ENCODE measurements at places on chromosomes 6 and 20.

- DNase-seq = no peak
These were observed 66.4 kb downstream of the SSR1 start for GRCh38 chr6:7246401-7247178.

GRCh38 chr6:53029257-53029656 is 34.2 kb upstream of the GSTA4 start:
- DNase-seq = no peak

DNA sequence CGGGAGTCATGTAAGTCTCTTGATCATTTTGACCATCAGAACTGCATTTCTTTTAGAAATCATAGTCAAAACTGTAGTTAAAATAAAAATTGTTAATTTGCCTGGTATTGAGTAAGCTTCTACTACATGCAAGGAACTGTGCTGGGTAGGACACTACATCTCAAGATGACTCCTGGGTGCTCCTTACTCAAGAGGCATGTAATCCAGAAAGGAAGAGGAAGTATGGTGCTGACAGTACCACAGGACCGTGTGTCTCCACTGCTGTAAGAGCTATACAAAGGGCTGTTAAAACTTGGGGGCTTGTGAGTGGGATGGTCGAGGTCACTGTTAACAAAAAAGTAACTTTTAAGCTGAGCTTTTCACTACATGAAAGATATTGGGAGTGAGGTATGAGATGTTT is 508.3 kb upstream of the SOX4 start:
- no peak for DNase-seq

GRCh38 chr20:10581823-10582222 is 92.0 kb downstream of the JAG1 start:
- DNase-seq = no peak

GRCh38 chr6:100998111-100998510 is 117.0 kb upstream of the ASCC3 start:
- DNase-seq = no peak

DNA sequence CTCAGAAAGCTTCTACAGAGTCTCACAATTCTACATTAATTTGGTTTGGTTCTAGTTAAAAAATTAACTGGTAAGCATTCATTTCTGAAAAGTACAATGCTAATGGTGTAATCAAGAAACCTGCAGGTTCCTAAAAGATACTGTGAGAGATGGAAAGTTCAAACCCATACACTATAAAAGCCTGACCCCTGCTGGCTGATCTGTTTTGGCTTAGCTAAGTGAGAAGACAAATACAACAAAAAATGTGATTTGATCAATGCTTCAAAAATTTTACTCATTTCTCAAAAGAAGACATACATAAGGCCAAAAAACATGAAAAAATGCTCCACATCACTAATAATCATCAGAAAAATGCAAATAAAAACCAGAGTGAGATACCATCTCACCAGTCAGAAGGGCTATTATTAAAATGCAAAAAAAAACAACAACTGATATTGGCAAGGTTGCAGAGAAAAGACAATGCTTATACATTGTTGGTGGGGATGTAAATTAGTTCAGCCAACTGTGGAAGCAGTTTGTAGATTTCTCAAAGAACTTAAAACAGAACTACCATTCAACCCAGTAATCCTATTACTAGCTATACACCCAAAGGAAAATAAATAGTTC is 102.8 kb downstream of the MOXD1 start:
- no peak for DNase-seq

- no peak for DNase-seq
These were observed 9.1 kb upstream of the ARMC2 start for GRCh38 chr6:108839083-108839642.

DNA sequence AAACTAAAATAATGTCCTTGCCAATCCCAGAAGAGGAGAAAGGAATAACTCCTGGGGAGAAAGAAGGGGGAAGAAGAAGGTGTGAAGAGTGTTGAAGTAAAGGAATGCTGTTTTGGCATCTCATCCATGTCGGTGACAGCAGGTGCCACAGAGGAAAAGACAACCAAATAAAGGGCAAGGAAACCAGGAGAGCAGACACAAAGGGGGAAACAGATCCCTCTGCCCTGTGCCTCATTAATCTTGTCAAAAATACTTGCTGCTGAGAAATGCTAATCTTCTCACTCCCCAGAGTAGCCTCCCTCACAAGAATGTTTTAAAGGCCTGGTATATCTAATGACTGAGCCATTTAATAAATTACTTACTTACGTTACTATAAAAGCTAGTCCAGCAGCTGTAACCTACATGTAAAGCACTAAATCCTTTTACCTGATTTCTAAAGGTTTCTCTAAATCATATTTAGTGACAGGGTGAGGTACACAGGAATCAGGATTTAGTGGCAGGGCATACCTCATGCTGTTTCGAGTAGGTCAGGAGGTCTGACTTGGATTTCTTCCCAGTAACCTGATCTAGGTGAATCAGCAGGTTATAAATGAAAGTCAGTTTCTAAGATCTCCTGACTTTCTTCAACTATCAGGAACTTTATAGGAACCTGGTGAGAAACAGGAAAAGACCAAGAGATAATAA is 377.1 kb downstream of the CENPW start:
- DNase-seq = no peak

GRCh38 chr6:25062070-25062811 is 126.5 kb upstream of the RIPOR2 start:
- no peak for DNase-seq

GRCh38 chr6:168032005-168032760 is 34.7 kb downstream of the KIF25 start:
- peak; percentile 33 for DNase-seq

DNA sequence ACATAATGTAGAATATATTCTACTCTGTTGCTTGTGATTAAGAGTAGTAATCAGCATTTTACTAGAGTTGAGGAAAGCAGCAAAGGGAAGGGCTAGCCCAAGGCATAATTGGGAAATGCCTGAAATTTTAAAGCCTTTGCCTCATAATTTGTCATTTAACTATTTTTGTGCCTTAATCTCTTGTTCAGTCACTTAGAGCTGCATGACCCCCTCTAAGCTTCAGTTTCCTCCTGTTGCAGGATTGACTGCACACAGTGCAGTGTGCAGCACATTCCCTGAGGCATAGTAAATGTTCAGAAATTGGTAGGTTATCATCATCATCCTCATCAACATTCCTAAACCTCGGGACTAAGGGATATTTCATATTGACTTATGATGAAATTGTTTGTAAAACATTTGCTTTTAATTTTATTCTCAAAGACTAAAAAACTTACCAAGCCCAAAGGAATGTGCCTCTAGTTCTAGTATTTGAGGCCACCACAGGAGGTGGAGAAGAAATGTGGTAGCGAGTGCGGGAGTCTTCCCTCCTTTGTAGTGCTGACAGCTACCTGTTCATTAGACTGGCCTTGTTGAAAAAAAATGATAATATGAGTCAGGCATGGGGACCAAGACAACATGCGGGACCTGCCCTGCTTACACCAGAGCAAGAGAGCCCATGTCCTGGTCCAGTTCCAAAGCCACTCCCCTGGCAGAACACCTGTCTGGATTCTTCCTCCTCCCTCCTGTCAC is 14.8 kb upstream of the TENT5A start:
- DNase-seq = no peak

DNA sequence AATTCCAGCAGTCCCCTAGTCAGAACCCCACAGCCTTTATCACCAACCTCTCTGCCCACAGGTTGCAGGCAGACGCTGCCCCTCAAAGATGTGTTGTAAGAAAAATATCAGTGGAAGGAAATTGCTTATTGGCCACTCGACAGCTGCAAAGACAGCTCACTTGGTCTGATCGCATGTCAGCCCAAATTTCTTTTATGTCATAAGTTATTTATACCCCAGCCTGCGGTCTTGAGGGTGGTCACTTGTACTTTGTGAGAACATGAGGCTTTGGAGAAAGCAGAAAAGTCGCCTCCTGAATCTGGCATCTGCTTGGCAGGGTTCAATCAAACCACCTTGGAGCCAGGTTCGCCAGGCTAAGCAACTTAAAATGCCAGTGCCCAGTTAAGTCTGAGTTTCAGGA is 236.5 kb upstream of the CDH4 start:
- DNase-seq = no peak

DNA sequence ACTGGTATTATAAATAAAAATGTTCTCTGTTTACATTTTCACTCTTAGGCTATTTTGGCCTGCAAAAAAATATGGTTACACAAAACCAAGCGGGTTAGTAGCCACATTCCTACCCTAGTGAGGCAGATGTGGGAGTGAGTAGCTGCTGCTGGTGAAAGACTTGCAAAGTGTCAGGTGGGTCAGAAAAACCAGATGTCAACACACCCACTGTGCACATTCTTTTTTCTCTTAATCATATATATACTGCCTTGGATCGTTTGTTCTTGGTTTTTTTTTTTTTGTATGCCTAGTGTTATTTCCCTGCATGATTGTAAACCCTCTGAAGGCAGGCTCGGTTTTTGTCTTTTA is 68.0 kb upstream of the TFB1M start:
- DNase-seq = no peak

DNA sequence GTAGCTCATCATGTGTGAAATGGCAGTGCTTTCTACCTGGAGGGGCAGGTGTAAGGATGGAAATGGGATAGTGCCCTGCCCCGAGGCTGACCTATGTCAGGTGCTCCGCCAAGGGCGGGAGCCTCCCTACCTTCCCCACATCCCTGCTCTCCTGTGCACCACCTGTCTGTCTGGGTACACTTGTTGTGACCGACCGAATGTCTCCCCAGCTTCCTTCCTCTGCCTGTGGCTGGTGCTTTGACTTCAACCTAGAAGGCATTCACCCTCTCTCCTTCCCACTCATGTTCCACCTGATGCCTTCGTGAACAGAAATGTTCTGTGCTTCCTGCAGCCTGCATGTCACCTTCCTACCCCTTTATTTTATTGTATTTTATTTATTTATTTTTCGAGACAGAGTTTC is 114.8 kb downstream of the SCML4 start:
- DNase-seq = no peak

GRCh38 chr6:104711371-104711770 is 148.3 kb downstream of the HACE1 start:
- DNase-seq = no peak

DNA sequence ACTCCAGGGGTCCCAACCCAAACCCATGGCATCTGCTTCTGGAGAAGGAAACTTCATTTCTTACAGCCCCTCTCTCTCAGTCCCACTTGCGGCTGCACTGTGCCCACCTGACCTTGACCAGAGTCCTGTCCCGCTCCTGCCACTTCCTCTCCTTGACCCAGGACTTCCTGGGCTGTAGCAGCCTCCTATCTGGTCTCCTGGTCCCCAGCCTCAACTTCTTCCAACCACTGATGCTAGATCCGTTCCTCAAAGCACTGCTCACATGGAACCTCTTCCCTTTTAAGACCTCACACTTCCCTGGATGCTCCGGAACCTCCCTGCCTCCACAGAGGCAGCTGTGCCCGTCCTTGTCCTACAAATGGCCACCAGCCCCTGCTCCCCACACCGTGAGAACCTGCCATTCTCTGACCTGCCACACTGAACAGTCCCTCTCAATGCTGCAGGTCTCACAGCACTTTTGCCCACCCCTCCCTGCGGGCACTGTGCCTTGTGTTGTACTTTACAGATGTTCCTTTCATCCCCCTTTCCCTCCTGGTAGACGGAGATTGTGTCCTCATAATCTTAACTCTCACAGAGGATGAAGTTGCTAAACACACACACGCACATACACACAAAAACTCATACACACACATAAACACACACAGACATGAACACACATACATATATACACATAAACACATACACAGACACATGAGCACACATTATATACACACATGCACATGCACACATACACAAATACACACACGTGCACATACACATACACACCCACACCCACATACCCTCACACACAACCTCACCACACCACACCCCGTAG is 59.6 kb upstream of the NXT1 start:
- DNase-seq = no peak

GRCh38 chr6:20900389-20901160 is 366.3 kb downstream of the CDKAL1 start:
- DNase-seq = no peak

DNA sequence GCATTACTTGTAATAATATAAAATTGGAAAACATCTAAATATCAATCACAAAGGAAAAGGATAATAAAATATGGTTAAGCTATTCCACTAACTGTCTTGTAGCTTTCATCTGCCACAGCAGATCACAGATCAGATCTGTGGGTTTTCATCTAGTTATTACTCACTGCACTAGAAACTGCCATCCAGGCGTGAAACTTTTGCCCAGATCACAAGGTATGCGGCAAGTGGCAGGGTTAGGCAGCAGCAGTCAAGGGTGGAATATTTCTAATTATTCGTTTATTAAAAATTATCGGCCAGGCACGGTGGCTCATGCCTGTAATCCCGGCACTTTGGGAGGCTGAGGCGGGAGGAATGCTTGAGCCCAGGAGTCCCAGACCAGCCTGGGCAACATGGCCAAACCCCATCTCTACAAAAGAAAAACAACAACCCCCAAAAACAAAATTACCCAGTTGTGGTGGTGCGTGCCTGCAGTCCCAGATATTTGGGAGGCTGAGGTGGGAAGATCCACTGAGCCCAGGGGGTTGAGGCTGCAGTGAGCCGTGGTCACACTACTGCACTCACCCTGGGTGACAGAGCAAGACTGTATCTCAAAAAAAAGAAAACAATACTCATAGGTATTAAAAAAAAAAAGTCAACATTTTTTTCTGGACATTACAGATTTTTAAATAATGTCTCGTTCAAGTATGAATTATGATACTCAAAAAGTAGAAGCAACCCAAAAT is 32.1 kb downstream of the BEND3 start:
- DNase-seq = no peak

DNA sequence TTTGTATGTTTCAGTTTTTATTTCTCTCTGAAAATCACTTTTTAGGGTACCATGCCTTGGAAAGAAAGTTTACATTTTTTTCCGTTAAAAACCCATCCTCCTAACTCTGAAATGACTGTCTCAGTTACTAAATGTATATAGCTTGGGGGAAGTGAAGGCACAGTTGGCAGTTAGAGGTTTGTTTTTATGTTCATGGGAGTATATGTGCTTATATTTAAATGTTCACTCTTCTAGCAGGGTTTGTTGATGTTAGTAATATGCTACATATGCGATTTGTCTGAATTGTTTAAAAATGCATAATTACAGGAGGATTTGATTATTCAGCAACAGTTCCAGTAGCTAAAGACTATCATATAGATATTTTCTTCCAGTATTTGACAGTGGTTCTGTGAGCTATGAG is 31.1 kb downstream of the CDKAL1 start:
- no peak for DNase-seq

DNA sequence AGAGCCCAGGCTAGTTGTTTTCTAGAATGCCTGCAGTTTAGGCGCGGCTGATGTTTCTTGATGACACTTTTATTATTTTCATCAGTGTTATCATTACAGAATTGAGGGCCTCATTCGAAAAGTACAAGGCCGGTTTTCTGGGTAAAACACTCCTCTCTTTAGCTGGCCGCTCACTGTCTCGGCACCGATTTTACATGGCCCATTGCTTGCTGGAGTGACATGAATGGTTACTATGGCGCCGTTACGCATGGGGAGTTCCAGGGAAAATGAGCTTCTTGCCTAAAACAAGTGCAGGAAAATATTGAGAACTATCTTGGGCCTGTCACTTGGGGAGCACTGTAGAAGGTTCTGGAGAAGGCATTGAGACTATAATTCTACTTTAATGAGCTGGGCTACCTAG is 317.8 kb downstream of the CDH4 start:
- no peak for DNase-seq

DNA sequence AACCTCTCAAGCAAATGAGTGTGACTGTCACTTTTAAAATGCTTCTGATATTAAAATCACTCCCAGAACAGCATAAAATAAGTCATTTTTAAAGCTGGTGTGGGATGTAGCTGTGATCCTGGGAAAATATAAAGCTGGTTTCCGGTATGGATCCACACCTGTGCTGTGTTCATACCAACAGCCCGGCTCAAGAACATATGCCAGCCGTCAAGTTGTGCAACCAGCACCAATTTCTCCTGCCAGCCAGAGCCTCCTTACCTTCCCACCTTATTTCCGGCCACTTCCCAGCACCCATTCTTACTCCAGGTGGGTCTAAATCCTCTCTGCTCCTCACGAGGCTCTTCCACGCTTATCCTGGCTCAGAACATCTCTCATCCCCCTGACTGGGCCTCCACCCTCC is 50.9 kb upstream of the RPS6KA2 start:
- no peak for DNase-seq

All from smooth muscle cell of the brain vasculature (primary cell).